ENCODE measurements at places on chromosomes 5 and 9. TPM values are rescaled to one million over a fixed set of nuclear protein-coding genes. Genes with fewer than 3 reads are reported as not detected.
A peak's percentile ranks its signal among the peaks of the same experiment; 100 is the strongest.

The ARHGEF39 gene
- 7.4 TPM for polyA plus RNA-seq

The ACTBL2 gene
- polyA plus RNA-seq = not detected

The APBA1 gene
- polyA plus RNA-seq = 13.8 TPM

The MUSK gene
- not detected for polyA plus RNA-seq

The GFPT2 gene
- 4.5 TPM for polyA plus RNA-seq

The MLANA gene
- polyA plus RNA-seq = 0.75 TPM

The FCN1 gene
- polyA plus RNA-seq = 3.2 TPM

The NR6A1 gene
- polyA plus RNA-seq = 0.89 TPM

The COL5A1 gene
- 70.5 TPM for polyA plus RNA-seq

- DNase-seq = peak; percentile 25
Measured at GRCh38 chr5:15009420-15009819, 137.8 kb upstream of the ANKH start.

- no peak for DNase-seq
Measured at GRCh38 chr9:93669116-93669957, 93.0 kb downstream of the PHF2 start.

DNA sequence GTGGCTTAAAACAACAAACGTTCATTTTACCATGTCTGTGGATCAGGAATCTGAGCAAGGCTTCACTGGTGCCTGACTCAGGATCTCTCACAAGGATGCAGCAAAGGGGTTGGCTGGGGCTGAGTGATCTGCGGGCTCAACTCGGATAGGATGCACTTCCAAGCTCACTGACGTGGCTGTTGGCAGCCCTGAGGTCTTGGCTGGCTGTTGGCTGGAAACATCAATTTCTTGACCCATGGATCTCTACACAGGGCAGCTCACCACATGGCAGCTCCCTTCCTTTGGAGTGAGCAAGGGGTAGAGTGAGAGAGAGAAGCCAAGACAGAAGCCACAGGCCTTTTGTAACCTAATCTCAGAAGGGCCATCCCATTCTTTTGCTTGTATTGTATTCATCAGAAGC is 202.1 kb downstream of the NXNL2 start:
- DNase-seq = no peak

DNA sequence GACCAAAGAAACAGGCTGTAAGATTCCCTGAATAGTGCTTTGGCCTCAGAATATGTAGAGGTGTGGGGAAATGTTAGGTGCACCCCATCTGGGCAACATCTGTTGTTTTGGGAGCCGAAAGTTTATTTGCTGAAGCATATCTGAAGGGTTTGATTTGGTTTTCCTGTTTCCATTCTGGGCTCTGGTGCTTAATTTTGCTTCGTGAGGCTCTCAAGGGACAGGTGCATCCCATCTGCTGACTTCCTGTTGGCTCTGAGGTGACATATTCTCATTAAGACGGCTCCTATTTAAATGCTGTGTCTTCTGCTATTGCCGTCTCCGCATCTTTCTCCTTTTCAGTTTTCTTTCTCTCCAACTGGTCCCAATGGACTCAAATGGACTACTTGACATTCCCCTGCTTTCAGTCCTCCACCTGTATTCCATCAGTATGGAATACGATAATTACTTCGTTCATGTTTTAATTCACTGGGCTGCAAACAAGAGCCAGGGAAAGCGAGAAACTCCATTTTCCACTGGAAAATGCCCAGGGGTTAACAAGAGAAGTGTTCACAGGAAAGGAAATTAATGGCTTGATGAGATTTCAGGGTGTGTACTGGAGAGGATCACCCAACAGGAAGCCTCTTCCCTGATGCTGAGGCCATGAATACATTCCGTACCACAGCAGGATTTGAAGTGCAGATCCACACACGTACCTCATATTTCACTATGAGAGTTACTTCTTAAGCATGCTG is 104.0 kb downstream of the MTX3 start:
- DNase-seq = no peak

GRCh38 chr9:137256856-137257255 is 1.7 kb downstream of the NELFB start:
- no peak for DNase-seq

GRCh38 chr5:1282131-1282992 is 12.5 kb downstream of the TERT start:
- no peak for DNase-seq

- DNase-seq = no peak
Measured at GRCh38 chr5:149273950-149274349, 2.3 kb downstream of the AFAP1L1 start.

DNA sequence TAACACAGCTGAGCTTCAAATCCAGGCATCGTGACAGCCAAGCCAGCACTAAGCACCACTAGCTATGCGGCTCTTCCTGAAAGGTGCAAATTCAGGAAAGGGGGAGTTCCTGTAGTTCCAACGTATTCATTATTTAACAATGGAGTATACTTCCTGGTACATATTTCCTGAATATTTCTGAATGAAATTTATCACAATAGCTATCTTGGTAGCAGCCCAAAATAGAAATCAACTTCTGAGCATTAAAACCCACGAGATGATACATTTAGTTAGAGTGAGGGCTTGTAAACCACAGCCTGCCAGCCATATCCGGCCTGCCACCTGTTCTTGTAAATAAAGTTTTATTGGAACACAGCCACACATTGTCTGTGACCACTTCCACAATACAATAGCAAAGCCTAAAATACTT is 109.7 kb upstream of the RETREG1 start:
- DNase-seq = no peak

DNA sequence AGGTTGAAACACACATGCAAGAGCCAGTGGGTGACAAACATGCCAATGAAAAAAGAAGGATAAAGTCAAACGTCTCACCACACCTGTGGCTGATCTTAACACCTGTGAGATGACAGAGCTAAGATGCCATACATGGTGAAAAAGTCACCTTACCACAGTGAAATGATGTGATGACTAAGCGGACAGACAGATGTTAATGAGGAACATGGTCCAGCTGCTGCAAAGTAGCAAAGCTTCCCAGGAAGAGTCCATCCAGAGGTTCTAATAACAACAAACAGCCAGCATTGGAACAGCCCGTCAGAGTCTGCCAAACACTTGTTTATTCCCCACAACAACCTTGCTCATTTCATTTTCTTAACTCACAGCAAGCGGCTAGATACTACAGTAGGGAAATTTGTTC is 1.9 kb downstream of the KIAA1191 start:
- DNase-seq = no peak

- no peak for DNase-seq
Measured at GRCh38 chr9:90966480-90967144, 165.0 kb downstream of the SYK start.

DNA sequence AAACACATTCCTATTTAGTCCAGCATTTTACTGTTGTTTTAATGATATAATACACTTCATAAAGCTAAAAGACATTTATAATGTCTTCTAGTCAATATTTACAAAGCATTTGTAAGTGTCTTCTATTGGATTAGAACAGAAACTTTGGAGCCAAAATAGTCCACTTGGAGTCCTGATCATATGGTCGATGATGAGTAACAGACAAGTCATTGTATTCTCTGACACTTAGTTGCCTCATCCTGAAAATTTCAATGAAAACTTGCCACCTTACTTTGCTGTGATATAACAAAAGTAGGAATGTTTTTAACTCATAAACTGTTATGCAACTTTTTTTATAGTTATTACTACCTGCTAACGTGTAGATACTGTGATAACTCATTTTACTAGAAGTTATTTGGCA is 132.5 kb downstream of the GABRB2 start:
- no peak for DNase-seq

- DNase-seq = no peak
Measured at GRCh38 chr9:126490214-126490631, 123.5 kb upstream of the LMX1B start.

DNA sequence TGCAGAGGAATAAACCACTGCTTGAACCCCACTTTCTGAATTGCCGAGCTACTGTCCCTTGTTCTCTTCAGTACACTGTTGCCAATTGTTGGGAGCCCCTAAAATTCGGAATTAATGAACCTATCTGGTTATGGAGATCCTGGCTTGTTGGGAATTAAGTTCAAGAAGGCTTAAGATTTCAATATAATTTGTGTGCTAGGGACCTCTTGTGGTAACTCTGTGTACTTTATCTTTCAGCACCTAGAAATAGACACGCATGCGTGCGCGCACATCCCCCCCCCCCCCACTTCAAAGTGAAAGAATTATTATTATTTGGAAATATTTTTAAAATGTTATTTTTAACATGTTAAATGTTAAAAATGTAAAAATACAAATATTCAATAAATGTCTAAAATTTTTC is 53.3 kb upstream of the FAM169A start:
- DNase-seq = no peak

DNA sequence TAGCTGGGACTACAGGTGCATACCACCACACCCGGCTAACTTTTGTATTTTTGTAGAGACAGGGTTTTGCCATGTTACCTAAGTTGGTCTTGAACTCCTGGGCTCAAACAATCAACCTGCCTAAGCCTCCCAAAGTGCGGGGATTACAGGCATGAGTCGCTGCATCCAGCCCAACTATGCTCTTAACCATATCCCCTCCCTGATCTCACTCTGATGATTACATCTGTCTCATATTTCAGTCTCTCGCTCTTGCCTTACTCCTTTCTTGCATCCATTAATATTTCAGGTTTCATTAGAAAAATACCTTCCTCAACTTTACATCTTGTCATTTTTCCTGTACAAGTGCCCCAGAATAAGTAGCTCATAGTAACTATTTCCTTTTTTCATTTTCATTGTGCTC is 61.0 kb upstream of the BASP1 start:
- DNase-seq = no peak

- DNase-seq = no peak
Measured at GRCh38 chr5:2715856-2716255, 35.6 kb downstream of the IRX2 start.

- no peak for DNase-seq
Measured at GRCh38 chr5:33789567-33789957, 102.2 kb downstream of the ADAMTS12 start.

GRCh38 chr5:167561796-167562195 is 729.6 kb upstream of the WWC1 start:
- no peak for DNase-seq

DNA sequence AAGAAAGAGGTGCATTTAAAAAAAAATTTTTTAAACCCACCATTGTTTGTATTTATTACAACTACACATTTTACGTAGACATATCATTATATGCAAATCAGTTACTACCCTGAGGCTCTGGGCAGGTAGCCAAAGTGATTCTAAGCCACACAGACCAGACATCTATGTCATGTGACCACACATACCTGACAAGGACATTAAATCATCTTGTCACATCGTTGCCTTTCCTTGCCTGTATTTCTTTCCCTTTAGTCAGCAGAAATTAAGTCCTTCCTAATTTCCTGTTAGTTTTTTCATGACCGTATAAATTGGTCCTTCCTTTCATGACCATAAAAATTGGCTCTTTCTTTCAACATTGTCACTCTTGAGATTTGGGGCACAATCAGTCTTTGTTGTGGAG is 134.2 kb upstream of the MARCHF11 start:
- DNase-seq = no peak

- DNase-seq = no peak
Measured at GRCh38 chr9:97109194-97109811, 70.4 kb upstream of the CTSV start.

GRCh38 chr5:13771011-13771571 is 173.4 kb downstream of the DNAH5 start:
- no peak for DNase-seq

Data from right renal cortex interstitium (tissue), 3 donors.